ENCODE measurements at places on chromosomes 13 and 19. TPM values are rescaled to one million over a fixed set of nuclear protein-coding genes. Genes with fewer than 3 reads are reported as not detected.

IRGC gene
- total RNA-seq: not detected

TEX101 gene
- not detected for total RNA-seq

RDH8 gene
- total RNA-seq: not detected

MYO16 gene
- 0.46 TPM for total RNA-seq

ZNF723 gene
- not detected for total RNA-seq

IZUMO2 gene
- total RNA-seq: not detected

FXYD1 gene
- total RNA-seq: 67.6 TPM

FAM216B gene
- total RNA-seq: not detected

LGALS14 gene
- not detected for total RNA-seq

ZNF729 gene
- not detected for total RNA-seq

SULT2A1 gene
- total RNA-seq: not detected

FFAR1 gene
- not detected for total RNA-seq

KCNN4 gene
- 7.3 TPM for total RNA-seq

KCTD12 gene
- total RNA-seq: 152 TPM

SLITRK6 gene
- total RNA-seq: 0.78 TPM

DGKH gene
- 21.3 TPM for total RNA-seq

ZNF497 gene
- 1.4 TPM for total RNA-seq

ADGRE2 gene
- total RNA-seq: 17.0 TPM

Measured in upper lobe of right lung (tissue), 1 donor.